ENCODE measurements at places on chromosomes 1 and 21. TPM values are rescaled to one million over a fixed set of nuclear protein-coding genes. Genes with fewer than 3 reads are reported as not detected.

GRCh38 chr21:32378956-32379355 is 13.9 kb downstream of the URB1 start:
- H3K27ac ChIP-seq = no peak overlapping the region
- peaks cover 9% of the 10 kb centered on the region for H3K4me1 ChIP-seq
- peaks cover 60% of the 10 kb centered on the region for H3K36me3 ChIP-seq
- H3K27me3 ChIP-seq = no peaks in the 10 kb centered on the region

Gene LIPI
- not detected for total RNA-seq

Gene ASCL5
- 0.15 TPM for total RNA-seq

Gene VANGL2
- total RNA-seq = 1.1 TPM

Gene BSND
- total RNA-seq = not detected

All from HCT116 (cell line).